ENCODE measurements at places on chromosomes 6 and 20. TPM values are rescaled to one million over a fixed set of nuclear protein-coding genes. Genes with fewer than 3 reads are reported as not detected.

C20orf144 gene
- not detected for total RNA-seq

- H3K4me3 ChIP-seq: no peak overlapping the region
- DNase-seq: no peak
- H3K27ac ChIP-seq: no peak overlapping the region
- no peaks in the 10 kb centered on the region for H3K27me3 ChIP-seq
- H3K4me1 ChIP-seq: no peaks in the 10 kb centered on the region
- no peaks in the 10 kb centered on the region for H3K36me3 ChIP-seq
Observed at GRCh38 chr20:19588732-19589131, 169.3 kb upstream of the RIN2 start.

DNA sequence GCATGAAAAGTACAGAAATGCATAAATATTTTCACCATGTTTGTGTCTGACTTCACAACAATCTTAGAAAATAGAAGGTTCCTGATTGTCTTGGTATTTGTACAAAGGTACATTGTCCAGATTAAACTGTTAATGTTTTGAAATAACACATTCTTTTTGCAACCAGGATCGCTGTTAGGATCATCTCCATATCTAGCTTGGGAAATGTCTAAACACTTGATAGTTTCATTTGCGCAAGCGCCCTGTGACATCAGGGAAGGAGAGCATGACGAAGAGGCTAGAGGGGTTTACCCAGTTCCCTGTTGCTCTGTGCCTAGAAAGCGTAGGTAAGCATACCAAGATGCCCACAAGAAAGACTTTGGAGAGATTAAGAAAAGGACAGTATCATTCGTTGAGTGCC is 19.4 kb downstream of the ALDH8A1 start:
- H3K27me3 ChIP-seq: no peaks in the 10 kb centered on the region
- no peak overlapping the region for H3K27ac ChIP-seq
- no peaks in the 10 kb centered on the region for H3K36me3 ChIP-seq
- H3K4me1 ChIP-seq: no peaks in the 10 kb centered on the region
- H3K4me3 ChIP-seq: no peak overlapping the region

DNA sequence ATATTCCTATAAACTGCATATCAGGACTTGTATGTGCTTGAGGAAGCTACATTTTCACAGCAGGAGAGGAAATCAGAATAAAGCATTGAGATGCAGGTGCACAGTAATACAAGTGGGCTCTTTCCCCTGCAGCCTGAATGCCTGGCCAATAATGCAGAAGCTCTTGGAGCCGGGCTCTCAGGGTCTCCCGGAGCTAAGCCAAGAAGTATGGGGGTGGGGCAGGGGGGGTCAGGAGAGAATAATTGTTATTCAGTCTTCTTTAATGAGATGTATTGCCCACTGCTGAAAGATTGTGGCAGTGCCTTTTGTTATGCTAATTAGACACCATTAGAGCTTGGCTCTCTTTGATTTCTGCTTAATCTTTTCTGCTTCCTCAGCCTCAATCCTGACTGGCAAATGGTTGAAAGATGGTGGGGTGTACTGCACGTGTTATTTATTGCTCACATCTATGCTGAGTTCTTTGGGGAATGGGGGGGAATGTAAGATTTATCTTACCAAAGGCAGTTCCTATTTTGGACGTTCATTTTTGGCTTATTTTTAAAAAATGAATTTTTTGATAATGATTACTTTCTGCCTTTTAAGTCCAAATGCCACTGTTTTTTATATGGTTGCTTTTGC is 407.6 kb upstream of the SOX4 start:
- no peaks in the 10 kb centered on the region for H3K36me3 ChIP-seq
- H3K4me3 ChIP-seq: no peak overlapping the region
- DNase-seq: no peak
- no peaks in the 10 kb centered on the region for H3K27me3 ChIP-seq
- peaks cover 21% of the 10 kb centered on the region for H3K4me1 ChIP-seq
- H3K27ac ChIP-seq: no peak overlapping the region

GRCh38 chr6:24489470-24489869 is at the start of gene GPLD1:
TSS of gene GPLD1 (minus strand) at chr6:24489578. CDS start at chr6:24489511, 67 bp downstream.
- no peak within 1 kb of the TSS for H3K27ac ChIP-seq
- DNase-seq: no peak
- H3K27me3 ChIP-seq: no peaks in the 10 kb centered on the region
- H3K36me3 ChIP-seq: no peaks in the 10 kb centered on the region
- H3K4me1 ChIP-seq: peaks cover 5% of the 10 kb centered on the region

- H3K27me3 ChIP-seq: no peaks in the 10 kb centered on the region
- H3K36me3 ChIP-seq: peaks cover 36% of the 10 kb centered on the region
- H3K27ac ChIP-seq: no peak overlapping the region
- no peak overlapping the region for H3K4me3 ChIP-seq
- H3K4me1 ChIP-seq: no peaks in the 10 kb centered on the region
- no peak for DNase-seq
Observed at GRCh38 chr20:4891190-4891763, 110.0 kb downstream of the SLC23A2 start.

CST5 gene
- not detected for total RNA-seq

FNDC11 gene
- total RNA-seq: not detected

TMC2 gene
- not detected for total RNA-seq

KCNK16 gene
- not detected for total RNA-seq

LY6G6F gene
- total RNA-seq: not detected

- no peak for DNase-seq
- no peaks in the 10 kb centered on the region for H3K4me1 ChIP-seq
- H3K4me3 ChIP-seq: no peak overlapping the region
- H3K27ac ChIP-seq: peak overlapping the region; percentile 12
Observed at GRCh38 chr20:37071481-37071911, 24.3 kb downstream of the RBL1 start.
